Smooth muscle cell of the brain vasculature (primary cell): ENCODE measurements at places on chromosomes 3 and 15.

DNA sequence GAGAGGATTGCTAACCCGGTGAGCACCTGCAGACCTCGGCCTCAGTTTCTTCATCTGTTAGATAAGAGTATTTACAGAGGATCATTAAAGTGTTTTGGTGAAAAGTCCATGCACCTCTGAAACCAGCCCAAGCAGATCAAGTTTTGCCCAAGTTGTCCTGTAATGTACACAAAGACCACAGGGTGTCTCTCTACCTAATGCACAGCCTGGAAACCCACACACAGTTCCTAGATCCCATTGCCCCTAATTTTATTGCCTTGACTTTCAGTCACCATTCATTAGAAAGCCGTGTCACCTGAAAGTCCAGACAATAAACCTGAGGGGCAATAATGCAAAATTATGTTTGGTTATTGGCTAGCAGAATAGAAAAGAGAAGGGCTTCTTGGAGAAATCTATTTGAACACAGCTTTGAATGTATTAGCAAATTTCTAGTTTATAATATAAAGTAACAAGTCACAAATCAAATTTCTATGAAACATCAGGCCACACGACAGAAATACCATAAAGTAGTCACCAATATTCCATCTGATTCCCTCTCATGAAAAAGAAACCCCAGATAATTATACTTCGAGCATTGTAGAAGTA is 161.3 kb upstream of the SLC2A2 start:
- DNase-seq: no peak

DNA sequence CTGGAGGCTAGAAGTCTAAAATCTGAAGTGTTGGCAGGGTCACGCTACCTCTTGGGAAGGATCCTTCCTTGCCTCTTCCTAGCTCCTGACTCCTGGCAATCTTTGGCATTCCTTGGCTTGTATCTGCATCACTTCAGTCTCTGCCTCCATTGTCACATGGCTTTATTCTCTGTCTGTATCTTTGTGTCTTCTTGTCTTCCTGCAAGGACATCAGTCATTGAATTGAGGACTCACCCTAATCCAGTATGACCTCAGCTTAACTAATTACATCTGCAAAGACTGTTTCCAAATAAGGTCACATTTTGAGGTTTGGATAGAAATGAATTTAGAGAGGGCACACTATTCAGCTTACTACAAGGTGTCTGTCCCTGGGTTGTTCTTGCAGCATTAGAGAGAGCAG is 31.1 kb upstream of the UTS2B start:
- no peak for DNase-seq

- no peak for DNase-seq
Observed at GRCh38 chr3:111415018-111415417, 127.0 kb upstream of the CD96 start.

- DNase-seq: no peak
Observed at GRCh38 chr3:42033741-42034140, 57.4 kb upstream of the TRAK1 start.

DNA sequence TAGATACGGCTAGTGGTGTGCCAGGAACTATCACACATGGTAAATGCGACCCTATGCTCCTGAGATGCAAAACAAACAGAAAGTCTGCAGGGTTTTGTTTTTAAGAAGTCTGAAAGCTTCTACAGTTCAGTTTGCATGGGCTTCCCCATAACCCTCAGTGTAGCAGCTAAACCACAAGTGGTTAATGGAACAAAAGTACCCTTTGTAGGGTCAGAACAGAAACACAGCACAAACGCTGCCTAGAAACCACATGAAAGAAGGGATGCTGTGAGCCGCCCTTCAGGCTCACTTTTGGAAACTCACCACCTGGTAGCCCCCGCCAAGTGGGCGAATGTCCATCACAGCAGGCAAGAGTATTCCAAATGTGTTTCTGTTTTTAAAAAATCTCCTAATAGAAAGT is 46.2 kb downstream of the CTDSPL start:
- DNase-seq: peak; percentile 89

DNA sequence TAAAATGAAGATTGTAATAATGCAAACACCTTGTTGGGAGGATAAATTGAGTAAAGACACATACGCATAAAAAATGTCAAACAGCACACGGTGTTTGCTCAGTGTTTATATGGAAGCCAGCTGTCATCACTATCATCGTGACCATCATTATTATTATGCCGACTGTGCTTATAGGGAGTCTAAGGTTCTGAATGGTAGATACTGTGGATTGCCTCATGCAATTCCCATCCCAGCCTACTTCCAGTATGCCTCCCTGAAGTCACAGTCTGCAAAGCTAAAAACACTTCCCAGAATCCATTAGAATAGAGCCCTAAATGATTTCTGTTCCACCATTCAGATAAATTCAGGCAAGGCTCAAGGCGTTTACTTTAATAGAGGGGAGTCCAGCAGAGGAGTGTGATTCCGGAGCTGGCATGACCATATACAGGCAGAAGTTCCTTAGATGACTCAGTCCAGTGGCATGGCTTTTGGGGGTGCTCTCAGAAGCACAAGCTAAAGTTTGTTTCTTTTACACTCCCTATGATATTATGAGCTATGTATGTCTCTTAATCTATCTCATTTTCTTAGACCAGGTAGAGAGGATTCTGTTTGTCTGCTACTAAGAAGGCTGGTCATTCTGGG is 148.7 kb downstream of the MEX3B start:
- no peak for DNase-seq

GRCh38 chr3:61299343-61300005 is 48.2 kb upstream of the FHIT start:
- DNase-seq: no peak

DNA sequence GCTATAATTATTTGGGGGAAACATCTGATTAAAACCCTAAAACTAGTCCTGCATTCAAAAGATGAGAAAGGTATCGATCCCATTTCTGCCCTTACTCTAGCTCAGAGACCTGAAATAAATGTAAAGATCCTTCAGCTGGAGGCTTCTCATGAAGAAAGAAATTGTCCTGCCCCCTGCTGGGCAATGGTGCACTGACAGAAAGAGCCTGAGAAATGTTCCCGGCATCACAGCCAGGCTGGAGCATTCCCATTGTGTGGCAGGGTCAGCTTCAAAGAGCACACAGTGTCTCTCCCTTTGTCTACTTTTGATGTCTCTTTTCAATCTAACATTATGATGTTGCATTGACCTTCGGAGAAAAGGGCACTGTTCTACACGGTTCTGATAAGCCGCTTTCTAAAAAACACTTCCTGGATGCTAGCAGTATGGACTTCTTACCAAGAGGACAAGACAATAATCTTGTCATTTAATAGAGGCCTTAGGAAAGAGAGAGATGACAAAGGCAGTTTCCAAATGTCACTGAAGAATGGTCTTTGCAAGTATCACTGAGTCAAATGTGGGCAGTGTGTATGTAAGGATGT is 287.5 kb downstream of the MAGI1 start:
- no peak for DNase-seq

DNA sequence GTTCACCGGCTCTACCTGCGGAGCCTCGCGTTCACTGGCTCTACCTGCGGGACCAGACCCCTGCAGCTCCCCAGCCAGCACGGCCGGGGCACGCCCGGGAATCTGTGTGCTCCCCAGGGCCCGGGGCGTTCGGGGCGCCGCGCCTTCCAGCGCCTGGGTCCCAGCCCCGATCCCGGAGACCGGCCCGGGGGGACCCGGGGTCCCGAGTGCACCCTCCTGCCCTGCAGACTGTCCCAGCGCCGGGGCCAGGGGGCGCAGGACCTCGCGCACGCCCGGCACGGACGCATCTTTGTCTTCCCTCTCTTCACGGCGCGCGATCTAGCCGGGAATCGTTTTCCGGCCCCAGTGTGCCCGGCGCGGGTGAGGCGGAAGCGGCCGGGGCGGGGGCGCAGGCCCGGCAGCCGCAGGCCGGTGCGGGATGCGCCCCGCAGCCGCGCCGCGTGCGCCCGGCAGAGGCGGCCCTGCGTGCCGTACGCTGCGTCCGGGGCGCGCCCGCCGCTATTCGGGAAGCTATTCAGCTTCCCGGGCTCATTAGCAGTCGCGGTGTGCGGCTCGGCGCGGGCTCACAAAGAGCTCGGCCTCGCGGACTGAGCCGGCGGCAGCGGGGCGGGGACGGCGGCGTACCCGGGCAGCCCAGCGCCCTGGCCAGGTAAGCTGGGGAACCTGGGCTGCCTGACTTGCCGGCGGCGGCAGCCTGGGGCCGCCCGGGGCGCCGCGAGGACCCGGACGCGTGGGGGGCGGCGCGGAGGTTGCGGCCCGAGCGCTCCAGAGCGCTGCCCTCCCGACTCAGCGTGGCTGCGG is at the start of gene APBA2:
TSS of gene APBA2 (plus strand) at position 345 of the 801 bp plus-strand sequence. CDS start 167,911 bp downstream, outside the sequence.
- DNase-seq: no peak

DNA sequence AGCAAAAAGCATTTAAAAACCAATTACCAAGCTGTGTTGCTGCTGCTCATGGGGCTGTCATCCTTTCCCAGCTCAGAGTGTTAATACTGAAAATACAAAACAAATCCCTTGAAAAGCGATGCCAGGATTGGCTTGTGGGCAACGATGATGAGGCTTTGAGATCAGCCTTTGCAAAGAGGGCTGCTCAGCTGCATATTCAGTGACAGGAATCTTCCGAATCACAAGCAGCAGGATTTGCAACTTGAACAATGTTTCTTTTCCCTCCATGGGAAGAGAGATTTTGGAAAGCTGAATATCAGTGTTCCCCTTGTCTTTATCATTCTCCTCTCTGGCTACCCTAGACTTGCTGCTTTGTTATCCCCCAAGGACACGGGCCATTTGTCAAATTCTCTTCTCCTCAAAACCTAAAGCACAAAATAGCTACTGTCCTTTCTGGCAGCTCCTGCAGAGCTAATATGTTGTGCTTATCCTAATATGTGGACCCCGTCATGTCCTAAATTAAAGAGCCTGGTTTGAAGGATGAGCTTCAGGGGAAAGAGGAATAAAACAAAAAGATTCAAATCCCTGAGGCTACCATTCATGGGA is 375.8 kb downstream of the GAP43 start:
- no peak for DNase-seq

- no peak for DNase-seq
Observed at GRCh38 chr3:102095383-102095782, 246.1 kb downstream of the NFKBIZ start.

- DNase-seq: peak; percentile 15
Observed at GRCh38 chr3:133413161-133414020, 13.5 kb downstream of the BFSP2 start.

GRCh38 chr3:4356546-4357410 is 53.6 kb downstream of the SETMAR start:
- no peak for DNase-seq

- no peak for DNase-seq
Observed at GRCh38 chr3:39088889-39089288, 18.5 kb downstream of the GORASP1 start.

DNA sequence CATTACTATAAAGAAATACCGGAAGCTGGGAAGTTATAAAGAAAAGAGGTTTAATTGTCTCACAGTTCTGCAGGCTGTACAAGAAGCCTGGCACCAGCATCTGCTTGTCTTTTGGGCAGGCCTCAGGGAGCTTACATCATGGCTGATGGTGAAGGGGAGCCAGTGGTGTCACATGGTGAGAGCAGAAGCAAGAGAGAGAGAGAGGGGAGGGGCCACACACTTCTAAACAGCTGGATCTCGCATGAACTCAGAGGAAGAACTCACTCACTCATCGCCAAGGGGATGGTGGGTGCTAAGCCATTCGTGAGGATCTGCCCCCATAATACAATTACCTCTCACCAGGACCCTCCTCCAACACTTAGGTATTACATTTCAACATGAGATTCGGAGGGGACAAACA is 51.8 kb upstream of the ANKRD34C start:
- DNase-seq: no peak

DNA sequence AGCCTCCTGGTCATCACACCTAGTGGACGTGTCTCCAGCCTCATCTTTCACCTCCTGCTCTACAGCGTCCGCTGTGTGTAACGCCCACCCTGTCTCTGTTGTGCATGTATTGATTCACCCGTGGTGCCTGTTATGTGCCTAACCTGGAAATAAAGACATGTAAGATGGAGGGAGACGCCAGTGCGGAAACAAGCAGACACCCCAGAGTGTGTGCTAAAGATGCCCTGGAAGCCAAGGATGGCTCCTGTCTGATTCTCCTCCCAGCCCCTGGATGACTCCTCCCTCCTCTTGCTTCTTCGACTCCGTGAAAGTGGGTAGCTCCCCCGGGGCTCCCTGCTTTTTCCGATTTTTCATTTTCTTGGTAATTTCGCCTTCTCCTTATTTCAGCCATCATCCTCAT is 241.8 kb downstream of the ADAMTS17 start:
- DNase-seq: no peak

DNA sequence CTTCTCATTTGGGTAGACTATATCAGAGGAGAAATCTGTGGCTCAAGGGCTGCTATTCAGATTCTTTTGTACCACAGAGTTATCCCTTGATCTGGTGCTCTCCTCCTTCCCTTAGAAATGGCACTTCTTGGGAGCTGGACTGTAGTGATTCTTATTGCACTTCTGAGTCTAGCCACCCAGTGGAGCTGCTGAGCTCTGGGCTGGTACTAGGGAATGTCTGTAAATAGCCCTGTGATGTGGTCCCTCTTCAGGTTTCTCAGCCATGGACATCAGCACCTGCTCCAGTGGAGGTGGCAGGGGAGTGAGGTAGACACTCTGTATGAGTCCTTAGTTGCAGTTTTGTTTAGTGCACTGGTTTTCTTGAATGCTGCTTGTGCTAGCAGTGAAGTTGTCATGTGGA is 1292.6 kb downstream of the SI start:
- DNase-seq: no peak
